ENCODE measurements at places on chromosomes 12 and 14.

GRCh38 chr14:91228112-91229004 is 16.1 kb downstream of the GPR68 start:
- DNase-seq: peak; percentile 75

DNA sequence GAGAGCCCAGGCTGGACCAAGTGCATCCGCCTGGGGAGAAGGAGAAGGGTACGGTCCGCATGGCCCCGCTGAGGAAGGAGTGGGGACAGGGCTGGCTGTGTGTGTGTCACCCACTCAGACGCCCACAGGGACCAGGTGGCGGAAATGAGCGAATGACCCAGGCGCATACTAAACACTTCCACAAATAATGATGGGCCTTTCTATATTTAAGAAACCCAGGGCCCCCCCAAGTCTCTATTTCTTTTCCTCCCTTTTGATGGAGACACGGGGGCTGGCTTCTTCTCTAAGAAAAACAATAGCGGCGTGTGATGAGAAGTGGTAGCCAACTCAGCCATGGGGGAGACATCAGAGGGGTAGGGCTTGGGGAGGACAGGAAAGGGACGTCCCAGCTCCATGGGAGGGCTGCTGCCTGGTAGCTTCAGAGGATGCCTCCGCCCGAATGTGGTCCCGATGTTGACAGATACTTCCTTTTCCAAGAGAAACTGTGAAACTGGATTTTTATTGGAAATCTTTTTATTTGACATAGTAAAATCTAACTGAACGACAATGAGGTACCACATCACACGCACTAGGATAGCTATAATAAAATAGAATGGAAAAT is 6.3 kb upstream of the MAP1LC3B2 start:
- no peak for DNase-seq

GRCh38 chr14:104877806-104878550 is 12.9 kb downstream of the CEP170B start:
- no peak for DNase-seq

DNA sequence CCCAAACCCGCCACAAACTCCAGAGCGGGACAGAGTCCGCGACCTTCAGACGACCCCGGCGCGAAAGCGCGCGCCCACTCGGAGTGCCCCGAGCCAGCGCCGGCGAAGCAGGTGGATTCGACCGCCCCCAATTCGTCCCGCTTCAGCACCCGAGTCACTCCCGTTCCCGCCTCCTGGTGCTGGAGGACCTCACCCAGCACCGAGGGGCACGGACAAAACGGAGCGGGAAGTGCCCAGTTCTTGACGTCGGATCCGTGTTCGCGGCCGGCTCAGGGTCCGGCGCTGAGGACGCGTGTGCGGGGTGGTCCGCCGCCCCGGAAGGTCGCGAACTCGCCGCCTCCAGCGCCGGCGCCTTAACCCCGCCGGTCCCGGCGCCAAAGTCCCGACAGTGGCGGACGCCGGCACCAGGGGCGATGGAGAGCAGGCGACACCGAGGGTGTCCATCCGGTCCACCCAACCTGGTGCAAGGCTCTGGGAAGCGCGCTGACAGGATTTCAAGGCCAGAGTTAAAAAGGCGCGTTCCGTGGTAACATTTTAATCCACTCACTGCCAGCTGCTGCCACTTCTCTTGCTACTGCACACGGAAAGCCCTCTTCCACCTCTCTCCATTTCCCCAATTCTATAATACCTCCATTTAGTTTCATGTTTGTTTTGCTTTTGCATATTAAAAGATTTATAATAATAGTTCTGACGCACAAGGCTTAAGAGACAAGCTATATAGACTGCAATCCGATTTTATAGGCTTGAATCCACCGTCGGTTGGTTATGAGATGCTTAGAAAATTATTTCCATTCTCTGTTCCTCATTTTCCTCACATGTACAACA is 240.0 kb upstream of the CPNE8 start:
- peak; percentile 27 for DNase-seq

GRCh38 chr14:89160437-89160836 is 256.6 kb downstream of the FOXN3 start:
- DNase-seq: no peak

- DNase-seq: peak; percentile 81
Observed at GRCh38 chr14:57199921-57200320, 68.8 kb downstream of the EXOC5 start.

DNA sequence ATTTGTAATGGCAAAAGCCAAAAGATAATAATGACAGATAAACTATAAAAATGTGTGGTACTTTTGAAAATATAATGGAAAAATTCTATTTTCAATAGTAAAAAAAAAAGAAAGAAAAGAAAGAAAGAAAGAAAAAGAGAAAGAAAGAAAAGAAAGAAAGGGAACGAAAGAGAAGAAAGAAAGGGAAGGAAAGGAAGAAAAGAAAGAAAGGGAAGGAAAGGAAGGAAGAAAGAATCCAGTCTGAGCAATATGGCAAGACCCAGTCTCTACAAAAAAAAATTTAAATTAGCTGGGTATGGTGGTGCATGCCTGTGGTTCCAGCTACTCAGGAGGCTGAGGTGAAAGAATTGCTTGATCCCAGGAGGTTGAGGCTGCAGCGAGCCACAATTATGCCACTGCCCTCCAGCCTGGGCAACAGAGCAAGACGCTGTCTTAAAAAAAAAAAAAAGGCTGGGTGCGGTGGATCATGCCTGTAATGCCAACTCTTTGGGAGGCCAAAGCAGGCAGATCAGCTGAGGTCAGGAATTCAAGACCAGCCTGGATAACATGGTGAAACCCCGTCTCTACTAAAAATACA is 38.4 kb downstream of the EAPP start:
- DNase-seq: no peak

- DNase-seq: no peak
Observed at GRCh38 chr14:93712079-93712837, 76.0 kb downstream of the PRIMA1 start.

DNA sequence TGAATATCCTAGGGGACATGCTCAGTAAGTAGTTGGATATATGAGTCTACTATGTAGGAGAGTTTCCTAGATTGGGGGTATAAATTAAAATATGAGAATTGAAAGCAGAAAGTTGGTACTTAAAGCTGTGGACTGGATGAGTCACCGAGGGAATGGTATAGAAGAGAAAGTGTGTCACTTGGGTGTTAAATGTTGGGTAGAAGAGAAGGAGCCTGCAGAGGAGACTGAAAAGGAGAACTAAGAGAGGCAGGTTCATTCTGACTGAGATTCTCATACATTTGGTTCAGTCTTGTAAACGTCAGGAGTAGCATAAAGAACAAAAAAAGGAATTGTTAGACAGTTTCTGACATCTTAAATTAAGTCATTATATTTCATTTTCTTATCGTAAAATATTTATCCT is 19.9 kb downstream of the LRRC9 start:
- no peak for DNase-seq

GRCh38 chr12:55721601-55722213 is 1.5 kb downstream of the RDH5 start:
- no peak for DNase-seq

DNA sequence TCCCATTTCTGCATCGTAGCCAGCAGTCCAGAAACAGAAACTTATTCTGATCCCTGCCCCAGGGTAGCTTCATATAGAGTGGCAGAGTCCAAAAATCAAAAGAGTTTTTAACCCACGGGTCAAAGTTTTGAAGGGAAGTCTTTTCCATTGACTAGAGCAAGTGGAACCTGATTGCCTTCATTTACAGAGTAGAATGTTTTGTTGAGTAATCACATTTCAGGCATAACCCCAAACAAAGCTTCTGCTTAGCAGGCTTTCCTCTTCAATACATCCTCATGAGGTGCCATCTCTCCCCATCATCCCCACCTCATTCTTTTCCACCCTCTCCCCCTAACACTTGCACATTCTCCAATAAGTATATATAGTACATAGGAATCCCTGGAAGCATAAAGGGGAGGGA is 516.0 kb upstream of the FBXO33 start:
- no peak for DNase-seq

- DNase-seq: no peak
Observed at GRCh38 chr14:76946753-76947077, 81.8 kb downstream of the IRF2BPL start.

- peak; percentile 44 for DNase-seq
Observed at GRCh38 chr14:102949062-102949800, 26.8 kb downstream of the AMN start.

- no peak for DNase-seq
Observed at GRCh38 chr12:111638556-111638955, 39.4 kb upstream of the ATXN2 start.

GRCh38 chr14:42523666-42524065 is 917.0 kb downstream of the LRFN5 start:
- peak; percentile 2 for DNase-seq

DNA sequence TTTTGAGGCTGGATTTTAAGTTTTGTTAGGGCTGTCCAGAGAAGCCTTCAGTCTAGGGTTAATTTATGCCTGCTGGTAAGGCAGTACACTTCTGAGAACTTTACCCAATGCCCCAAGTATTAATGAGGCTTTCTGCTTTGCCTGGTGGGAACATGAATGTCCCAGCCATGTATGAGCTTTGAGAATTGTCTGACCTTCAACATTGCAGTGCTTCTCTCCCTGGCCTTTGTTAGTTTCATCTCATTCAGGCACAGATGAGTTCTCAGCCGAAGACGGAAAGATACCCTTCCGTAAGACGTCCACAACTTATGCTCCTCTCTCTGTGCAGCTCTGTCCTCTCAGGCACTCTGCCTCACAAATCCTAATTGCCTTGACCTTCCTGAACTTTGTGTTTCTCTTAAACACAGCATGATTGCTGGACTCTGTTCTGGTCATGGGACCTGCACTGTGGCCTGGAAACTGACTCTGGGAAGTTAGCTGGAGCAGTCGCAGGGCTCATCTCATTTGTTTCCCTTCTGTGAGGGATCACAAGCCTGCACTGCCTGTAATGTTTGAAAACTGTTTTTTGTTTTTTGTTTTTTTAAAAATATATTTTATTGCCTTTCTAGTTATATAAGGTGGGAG is 15.7 kb downstream of the CHPT1 start:
- peak; percentile 13 for DNase-seq

- DNase-seq: no peak
Observed at GRCh38 chr14:69489495-69489894, 5.0 kb downstream of the PLEKHD1 start.

GRCh38 chr14:93737634-93738033 is 50.7 kb downstream of the PRIMA1 start:
- no peak for DNase-seq

GRCh38 chr12:2119266-2119665 is 66.5 kb downstream of the CACNA1C start:
- DNase-seq: no peak

GRCh38 chr14:53452005-53452673 is 299.0 kb upstream of the DDHD1 start:
- DNase-seq: no peak

- no peak for DNase-seq
Observed at GRCh38 chr12:124506832-124507153, 60.6 kb downstream of the NCOR2 start.

DNA sequence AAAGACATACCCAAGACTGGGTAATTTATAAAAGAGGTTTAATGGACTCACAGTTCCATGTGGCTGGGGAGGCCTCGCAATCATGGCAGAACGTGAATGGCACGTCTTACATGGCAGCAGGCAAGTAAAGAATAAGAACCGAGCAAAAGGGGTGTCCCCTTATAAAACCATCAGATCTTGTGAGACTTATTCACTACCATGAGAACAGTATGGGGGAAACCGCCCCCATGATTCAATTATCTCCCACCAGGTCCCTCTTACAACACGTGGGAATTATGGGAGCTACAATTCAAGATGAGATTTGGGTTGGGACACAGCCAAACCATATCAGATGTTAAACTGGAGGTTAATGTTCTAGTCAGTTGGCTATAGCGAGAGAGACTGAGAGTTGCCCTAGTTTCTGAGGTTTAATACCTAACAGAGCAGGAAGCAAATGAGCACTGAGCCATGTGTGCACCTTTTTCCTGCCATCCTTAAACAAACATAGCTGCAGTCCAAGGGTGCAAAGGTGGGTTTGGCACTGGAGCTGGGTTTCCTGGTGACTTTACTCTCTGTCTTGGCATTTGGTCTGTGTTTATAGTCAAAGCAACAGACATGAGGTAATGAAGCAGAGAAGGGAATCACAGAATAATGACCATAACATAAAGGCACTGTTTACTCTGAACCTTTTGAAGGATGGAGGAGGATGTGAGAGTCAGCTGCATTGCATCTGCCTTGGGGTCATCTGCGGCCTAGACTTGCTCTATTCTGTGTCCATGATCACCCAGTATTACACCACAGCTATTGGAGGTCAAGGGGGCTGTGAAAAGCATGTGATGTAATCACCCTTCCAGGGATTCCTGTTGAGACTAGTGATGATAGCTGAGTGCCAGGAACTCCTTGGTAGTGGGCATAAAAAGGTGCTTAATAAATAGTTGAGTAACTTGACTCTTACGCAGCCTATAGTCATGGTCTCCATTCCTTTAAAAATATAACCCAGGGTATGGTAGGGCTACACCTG is 83.6 kb upstream of the USP44 start:
- DNase-seq: no peak

- no peak for DNase-seq
Observed at GRCh38 chr12:129848876-129849275, 54.9 kb downstream of the TMEM132D start.

- DNase-seq: no peak
Observed at GRCh38 chr12:95413576-95413975, 60.4 kb upstream of the METAP2 start.

DNA sequence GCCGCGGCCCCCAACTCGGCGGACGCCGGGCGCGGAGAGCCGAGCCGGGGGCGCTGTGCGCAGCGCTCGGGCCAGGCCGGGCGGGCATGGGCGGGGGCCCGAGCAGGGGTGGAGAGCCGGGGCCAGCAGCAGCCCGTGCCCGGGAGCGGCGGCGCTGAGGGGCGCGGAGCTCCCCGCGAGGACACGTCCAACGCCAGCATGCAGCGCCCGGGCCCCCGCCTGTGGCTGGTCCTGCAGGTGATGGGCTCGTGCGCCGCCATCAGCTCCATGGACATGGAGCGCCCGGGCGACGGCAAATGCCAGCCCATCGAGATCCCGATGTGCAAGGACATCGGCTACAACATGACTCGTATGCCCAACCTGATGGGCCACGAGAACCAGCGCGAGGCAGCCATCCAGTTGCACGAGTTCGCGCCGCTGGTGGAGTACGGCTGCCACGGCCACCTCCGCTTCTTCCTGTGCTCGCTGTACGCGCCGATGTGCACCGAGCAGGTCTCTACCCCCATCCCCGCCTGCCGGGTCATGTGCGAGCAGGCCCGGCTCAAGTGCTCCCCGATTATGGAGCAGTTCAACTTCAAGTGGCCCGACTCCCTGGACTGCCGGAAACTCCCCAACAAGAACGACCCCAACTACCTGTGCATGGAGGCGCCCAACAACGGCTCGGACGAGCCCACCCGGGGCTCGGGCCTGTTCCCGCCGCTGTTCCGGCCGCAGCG is 639 bp downstream of the FZD10 start:
- DNase-seq: no peak

- no peak for DNase-seq
Observed at GRCh38 chr14:63562405-63562804, 19.2 kb upstream of the PPP2R5E start.

GRCh38 chr12:121799156-121799841 is 4.5 kb upstream of the SETD1B start:
- peak; percentile 86 for DNase-seq
